ENCODE measurements at places on chromosomes 4 and X.
A peak's percentile ranks its signal among the peaks of the same experiment; 100 is the strongest.

DNA sequence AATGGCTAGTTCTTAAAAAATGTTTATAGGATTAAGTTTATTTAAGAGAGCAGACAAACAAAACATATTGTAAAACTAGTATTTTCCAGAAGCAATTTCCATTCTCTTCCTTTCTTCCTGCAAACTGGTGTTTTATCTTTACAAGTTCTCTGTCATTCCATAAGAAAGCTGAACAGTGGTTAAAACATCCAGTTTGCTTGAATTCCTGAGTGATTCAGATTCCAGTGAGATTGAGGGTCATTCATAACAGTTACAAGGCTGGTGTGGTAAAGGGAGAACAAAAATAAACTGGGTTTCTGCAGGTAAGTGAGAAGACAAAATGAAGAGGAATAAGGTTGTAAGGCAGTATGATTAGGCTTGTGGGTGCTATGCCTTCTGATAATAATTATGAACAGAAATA, 544.8 kb upstream of the DIPK2B start:
- DNase-seq, result no peak

DNA sequence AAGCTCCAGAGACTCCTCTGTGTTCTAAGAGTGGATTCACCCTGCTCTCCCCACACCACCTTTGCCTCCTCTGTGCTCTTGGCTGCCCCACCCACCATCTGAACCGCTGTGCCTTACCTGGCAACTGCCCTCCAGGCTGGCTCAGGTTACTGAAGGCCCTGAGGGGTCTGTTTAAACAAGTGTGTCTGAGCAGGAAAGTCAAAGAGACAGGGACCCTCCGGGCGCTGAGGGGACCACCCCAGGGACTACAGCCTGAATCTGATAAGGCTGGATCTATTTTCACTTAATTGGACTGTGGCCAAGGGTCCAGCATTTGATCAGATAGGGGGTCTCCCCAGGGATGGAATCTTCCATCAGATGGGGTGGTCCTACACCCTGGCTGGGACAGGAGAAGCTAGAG, 10.4 kb upstream of the MSX1 start:
- DNase-seq, result no peak

- no peak for DNase-seq
Measured at GRCh38 chr4:58590722-58591121, 1480.5 kb upstream of the IGFBP7 start.

- no peak for DNase-seq
Measured at GRCh38 chrX:135191838-135192237, 20.6 kb upstream of the CT55 start.

DNA sequence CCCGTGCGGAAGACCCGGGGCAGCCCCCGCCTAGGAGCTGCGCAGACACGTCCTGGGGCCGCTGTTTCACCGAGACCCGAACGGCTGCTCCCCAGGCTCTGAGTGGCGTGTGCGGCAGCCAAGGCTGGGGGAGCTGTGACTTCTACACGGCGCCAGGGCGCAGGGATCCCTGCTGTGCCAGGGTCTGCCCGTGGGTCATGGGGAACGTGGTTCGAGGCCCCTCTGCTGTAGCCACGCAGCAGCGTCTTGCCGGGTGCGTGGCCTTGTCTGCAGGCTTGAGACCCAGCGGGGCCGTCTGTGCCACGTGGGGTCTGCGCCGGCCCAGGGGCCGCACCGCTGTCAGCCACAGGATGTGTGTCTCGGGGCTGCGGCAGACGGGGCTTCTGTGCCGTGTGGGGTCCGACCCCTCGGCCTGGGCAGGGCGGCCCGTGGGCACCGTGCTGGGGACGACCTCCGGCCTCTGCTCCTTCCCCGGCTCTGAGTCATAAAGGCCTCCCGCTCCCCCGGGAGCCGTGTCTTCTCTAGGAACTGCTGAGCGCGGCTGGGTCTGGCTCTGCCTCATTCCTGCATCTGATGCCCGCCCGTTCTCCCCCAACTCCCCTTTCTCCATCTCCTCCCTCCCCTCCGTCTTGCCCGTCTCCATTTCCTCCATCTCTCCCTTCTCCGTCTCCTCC, 12.7 kb upstream of the GTPBP6 start:
- no peak for DNase-seq

DNA sequence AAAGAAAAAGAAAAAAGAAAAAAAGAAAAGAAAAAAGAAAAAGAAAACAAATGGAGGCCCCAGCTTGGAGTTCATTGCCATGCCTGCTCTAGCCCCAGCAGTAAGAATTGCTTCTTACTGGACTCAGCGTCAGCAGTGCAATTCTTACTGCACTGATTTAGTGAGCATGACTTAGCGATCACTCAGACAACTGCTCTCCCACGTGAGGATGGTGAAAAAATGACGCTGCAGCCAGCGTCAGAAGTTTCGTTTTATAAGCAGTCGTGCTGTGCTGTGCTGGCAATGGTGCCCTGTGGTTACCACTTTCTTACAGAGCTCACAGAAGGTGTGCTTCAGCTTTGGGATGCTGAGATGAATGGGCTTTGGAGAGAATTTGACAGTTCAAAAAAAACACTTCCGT, 68.3 kb upstream of the DDX3X start:
- DNase-seq, result no peak

DNA sequence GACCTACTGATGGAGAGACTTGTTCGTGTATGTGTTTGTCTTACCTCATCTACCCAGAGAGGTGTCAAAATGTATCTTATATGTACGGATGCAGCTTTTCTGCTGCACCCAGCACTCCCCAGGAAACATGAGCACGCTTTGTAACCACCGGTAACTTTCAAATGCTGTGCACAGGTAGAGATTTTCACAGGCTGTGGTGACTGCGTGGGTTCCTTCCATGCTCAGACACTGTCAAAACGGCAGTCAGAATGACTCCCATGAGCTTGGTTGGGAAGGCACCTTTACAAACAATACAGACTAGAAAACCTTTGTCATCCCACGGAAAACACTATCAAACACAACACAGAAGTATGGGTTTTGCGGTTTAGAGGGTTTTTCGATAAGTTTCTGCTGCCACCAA, 28.2 kb downstream of the F11 start:
- DNase-seq, result no peak

DNA sequence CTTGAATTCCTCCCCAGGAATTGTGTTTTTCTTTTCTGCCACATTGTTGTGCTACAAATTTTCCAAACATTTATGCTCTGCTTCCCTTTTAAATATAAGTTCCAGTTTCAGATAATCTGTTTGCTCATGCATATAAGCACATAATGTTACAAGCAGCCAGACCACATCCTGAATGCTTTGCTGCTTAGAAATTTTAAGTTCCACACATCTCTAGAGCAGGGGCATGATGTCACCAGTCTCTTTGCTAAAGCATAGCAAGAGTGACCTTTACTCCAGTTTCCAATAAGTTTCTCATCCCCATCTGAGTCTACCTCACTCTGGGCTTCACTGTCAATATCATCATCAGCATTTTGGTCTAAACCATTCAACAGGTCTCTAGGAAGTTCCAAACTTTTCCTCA, 932.5 kb downstream of the SH3BGRL start:
- DNase-seq, result no peak

GRCh38 chr4:152607178-152607577, 71.3 kb upstream of the FBXW7 start:
- no peak for DNase-seq

DNA sequence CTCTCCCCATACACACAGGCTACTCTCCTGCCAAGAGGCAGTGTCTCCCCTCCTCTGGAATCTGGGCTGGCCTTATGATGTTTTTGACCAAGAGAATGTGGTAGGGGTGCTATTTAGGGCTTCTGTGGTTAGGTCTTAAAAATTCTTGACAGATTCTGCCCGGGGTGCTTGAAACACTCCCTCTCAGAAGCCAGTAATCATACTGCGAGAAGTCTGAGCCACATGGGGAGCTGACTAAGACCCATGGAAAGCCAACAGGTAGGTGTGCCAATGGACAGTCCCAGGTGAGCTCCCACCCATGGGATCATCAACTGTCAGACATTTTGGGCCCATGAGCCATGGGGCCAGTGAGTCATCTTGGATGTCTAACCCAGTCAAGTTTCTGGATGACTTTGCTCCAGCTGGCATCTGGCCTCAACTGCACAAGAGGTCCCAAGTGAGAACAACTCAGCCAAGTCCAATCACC, 315.7 kb downstream of the FBXW7 start:
- DNase-seq, result no peak

DNA sequence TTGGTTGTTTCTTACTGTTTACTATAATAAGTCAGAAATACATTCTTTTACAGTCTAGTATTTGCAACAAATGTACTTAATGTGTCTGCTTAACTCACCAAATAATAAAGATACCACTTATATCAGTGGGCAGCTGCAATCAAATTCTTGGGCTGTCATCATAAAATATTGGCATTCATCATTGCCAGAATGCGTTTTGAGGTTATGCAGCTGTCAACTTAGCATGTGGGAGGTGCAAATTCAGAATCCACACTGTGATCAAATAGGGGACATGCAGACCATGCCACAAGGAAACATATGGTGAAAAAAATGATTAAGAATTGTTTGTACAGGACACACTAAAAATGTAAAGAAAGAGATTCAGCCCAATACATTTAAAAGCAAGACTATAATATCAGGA, 86.5 kb downstream of the HCCS start:
- DNase-seq, result no peak

GRCh38 chr4:13988353-13989305, 361.1 kb upstream of the BOD1L1 start:
- DNase-seq, result peak; percentile 86

DNA sequence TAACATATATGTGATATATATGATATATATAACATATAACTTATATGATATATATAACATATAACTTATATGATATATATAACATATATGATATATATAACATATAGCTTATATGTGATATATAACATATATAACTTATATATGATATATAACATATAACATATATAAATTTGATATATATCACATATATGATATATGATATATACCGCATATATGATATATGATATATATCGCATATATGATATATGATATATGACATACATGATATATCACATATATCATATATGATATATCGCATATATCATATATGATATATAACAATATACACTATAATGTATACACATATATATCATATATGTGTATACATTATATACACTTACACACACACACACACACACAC, 114.3 kb downstream of the ELOVL6 start:
- DNase-seq, result no peak

DNA sequence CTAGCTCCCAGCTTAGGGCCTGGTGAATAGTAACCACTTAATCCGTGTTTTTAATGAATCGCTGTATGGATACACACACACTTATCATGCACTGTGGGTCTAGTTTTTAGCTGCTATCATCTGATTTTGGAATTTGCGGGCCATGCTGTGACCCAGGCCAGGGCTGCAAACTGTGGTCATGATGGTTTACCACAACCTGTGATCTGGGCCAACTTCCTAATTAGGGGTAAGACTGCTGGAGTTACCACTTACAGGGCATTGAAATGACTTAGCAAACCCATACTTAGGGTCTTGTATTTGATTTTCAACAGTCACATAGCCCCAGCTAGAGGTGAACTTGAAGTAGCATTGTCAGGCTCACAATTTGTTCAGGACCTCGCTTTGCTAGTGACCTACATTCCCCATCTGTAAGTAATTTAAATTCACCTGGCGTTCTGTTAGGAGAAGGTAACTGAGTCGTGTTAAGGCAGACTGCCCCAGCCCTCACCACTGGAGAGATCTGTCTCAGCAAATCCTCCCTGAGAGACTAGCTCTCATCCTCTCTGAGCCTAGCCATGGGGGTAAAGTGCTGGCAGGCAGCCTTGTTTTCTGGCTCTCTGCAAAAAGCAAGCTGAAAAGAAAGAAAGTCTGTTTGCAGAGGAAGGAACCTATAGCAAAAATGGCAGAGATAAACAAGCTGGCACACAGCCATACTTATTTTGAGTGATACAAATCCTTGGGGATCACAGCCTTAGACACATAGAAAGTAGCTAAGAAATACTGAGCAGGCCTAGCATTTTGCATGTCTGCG, 33.8 kb upstream of the EGFL6 start:
- no peak for DNase-seq

GRCh38 chrX:155314260-155314659, 20.2 kb downstream of the CLIC2 start:
- DNase-seq, result no peak

GRCh38 chrX:48703642-48704481, 7.3 kb downstream of the SUV39H1 start:
- DNase-seq, result no peak

- DNase-seq, result no peak
Measured at GRCh38 chr4:80225595-80225994, 28.3 kb downstream of the PRDM8 start.

GRCh38 chr4:102064747-102065442, 274.4 kb downstream of the BANK1 start:
- no peak for DNase-seq

DNA sequence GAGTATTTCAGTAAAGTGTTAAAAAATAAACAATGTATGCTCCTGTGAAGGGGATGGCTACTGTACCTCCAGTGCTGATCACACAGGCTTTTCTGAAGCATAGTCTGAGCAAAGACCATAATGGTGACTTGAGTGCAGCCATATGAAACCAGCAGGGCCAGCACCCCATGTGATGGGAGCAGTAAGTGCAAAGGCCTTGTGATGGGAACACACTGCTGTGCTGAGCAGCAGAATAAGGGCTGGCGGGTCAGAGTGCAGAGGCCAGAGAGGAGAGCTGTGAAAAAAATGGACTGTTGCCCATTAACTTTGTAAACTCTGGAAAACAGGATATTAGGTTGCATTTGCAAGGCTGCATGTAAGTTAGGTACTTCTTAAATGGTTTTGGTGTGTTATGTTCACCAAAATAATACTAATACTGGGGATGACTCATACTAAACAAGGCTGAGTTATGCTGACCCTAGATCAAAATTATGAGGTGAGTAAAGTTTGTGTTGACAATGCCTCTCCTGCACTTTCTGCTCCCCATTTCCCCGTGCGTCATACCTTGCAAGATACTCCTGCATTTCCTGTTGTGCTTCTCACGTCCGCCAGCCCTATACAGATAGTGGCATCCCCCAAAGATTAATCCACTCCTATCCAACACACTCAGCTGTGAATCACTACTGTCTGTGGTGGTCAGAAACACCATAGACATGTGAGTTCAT, 67.0 kb upstream of the FAM9A start:
- peak; percentile 40 for DNase-seq

DNA sequence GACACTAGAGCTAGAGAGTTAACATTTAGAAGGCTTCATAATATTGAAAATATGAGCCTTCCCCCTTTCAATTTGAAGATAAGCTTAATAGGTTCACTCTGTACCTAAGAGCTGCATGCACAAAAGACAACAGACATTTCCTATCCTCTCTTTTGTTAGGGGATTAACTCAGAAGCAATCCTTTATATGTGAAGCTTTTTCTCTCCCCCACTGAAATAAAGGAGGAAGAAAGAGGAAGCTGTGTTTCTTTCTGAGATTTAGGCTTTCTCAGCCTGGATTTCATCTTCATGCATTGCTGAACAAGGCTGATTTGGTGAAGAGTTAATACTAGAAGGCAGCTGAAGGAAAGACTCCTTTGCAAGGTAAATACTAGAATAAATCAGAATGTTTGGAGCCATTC, 21.0 kb upstream of the CABS1 start:
- no peak for DNase-seq

DNA sequence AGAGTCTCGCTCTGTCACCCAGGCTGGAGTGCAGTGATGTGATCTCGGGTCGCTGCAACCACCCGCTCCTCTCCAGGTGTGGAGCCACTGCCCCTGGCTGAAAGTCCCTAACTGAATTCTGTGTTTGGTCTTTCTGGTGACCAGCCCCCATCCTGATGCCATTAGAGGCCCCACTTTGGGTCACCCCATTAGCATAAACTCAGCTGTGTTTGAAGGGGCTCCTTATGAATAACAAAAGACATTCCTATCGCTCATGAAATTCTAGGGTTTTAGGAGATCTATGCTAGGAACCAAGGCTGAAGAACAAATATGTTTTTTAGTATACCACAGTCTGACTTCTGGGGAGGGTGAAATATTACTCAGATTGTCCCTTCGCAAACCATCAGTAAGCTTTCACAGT, 652.9 kb downstream of the ADGRL3 start:
- no peak for DNase-seq
